Naive thymus-derived CD8-positive, alpha-beta T cell (primary cell): ENCODE measurements at places on chromosomes 5 and 9. TPM values are rescaled to one million over a fixed set of nuclear protein-coding genes. Genes with fewer than 3 reads are reported as not detected.

- H3K36me3 ChIP-seq: peaks cover 4% of the 10 kb centered on the region
- no peaks in the 10 kb centered on the region for H3K27me3 ChIP-seq
- no peak overlapping the region for H3K27ac ChIP-seq
- no peaks in the 10 kb centered on the region for H3K4me1 ChIP-seq
- no peak for DNase-seq
Measured at GRCh38 chr5:128722551-128722950, 184.5 kb upstream of the FBN2 start.

DNA sequence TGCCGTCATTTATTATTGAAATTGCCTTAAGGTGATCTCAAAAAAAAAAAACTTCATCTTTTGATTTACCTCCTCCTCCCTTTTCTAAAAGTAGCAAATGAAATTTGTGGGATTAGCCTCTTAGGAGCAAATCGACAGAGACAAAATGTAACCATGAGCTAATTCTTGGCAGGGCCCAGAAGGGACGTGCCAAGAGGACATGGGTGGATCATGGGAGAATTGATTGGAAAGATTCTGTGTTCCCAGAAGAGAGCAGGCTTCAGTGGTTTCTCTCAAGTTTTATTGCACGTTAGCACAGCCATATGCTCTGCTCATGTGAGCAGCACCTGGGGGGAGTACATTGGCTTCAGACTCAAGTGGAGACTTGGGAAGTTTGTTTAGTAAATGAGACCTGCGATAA, 394.6 kb downstream of the ELAVL2 start:
- DNase-seq: no peak
- no peaks in the 10 kb centered on the region for H3K27me3 ChIP-seq
- H3K36me3 ChIP-seq: no peaks in the 10 kb centered on the region
- H3K4me3 ChIP-seq: no peak overlapping the region

GRCh38 chr5:14342306-14342705, 199.2 kb downstream of the TRIO start:
- no peaks in the 10 kb centered on the region for H3K4me1 ChIP-seq
- no peak for DNase-seq
- no peaks in the 10 kb centered on the region for H3K36me3 ChIP-seq
- no peak overlapping the region for H3K27ac ChIP-seq

GRCh38 chr5:179414459-179415261, 69.4 kb upstream of the ADAMTS2 start:
- no peaks in the 10 kb centered on the region for H3K36me3 ChIP-seq
- no peak overlapping the region for H3K4me3 ChIP-seq
- H3K4me1 ChIP-seq: no peaks in the 10 kb centered on the region
- DNase-seq: no peak
- H3K27me3 ChIP-seq: no peaks in the 10 kb centered on the region

FBP1 gene
- 6.8 TPM for total RNA-seq
